GM19239 (cell line): ENCODE measurements at places on chromosomes 12 and 14.

DNA sequence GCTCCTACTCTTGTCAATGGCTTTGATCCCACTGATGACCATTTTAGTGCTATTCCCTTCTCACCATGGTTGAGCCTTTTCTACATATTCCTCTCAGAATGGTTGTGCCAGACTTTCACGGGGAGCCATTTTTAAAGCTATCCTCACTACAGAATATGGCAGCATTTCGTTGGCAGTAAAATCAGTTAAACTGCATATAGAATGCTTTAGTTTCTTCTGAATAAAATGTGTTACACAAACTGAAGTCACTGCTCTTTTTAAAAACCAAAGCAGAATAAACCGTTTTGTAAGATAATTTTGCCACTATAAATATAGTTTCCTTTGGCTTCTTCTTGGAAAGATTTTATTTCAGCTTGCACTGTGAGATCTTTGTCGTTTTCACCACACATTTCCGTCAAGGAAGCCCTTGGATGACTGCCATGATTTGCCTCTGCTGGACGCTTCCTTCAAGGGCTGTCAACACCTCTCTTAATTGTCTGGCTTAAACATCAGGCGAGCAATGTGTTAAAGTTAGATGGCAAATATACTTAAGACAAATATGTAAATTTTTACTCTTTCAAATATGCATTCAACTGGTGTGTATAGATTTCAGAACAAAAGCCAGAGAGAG lies 624.2 kb downstream of the DIO2 start:
- no peak for DNase-seq

DNA sequence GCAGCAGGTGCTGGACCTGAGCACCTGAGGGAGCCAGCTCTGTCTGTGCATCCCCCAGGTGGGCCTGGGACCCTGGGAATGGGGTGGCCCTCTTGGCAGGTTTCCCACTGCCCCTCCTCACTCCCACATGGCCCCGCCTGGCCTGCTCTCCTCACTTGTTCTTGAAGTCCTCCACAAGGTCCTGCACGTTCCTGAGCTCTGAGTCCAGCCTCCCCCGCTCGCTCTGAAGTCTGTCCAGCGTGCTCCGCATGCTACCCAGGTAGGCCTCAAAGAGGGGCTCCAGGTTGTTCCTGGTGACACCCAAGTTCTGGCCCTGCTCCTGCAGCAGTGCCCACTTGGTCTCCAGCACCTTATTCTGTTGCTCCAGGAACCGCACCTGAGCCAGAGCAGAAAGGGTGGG lies 2.9 kb downstream of the KRT79 start:
- no peak for DNase-seq

- no peak for DNase-seq
These were observed 38.9 kb downstream of the FERMT2 start for GRCh38 chr14:52911904-52912303.

GRCh38 chr12:131473741-131474709 lies 236.9 kb upstream of the SFSWAP start:
- no peak for DNase-seq
